ENCODE measurements at places on chromosomes 4 and X. TPM values are rescaled to one million over a fixed set of nuclear protein-coding genes. Genes with fewer than 3 reads are reported as not detected.

TMEM255A gene
- total RNA-seq = 10.5 TPM

CAPN6 gene
- total RNA-seq = not detected

RHOXF2B gene
- not detected for total RNA-seq

GRCh38 chr4:42555828-42556227 is 101.1 kb downstream of the ATP8A1 start:
- DNase-seq = no peak

DNA sequence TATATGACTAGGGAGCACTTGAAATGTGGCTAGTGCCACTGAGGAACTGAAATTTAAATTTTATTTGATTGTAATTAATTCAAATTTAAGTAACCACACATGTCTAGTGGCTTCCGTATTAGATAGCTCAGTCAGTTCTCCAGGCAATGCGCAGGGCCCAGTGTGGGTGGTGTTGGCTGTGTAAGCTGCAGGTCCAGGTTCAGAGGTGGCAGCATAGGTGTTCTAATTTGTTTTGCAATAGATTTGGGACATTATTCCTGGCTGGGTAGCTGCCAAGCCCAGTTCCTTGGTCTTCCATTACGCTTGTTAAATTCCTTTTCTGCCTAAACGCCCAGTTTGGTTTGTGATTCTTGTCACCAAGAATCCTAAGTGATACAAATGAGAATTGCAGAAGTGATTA is 79.5 kb downstream of the FAM184B start:
- DNase-seq = no peak

GRCh38 chr4:74490736-74491135 is 45.8 kb downstream of the AREG start:
- no peak for DNase-seq

DNA sequence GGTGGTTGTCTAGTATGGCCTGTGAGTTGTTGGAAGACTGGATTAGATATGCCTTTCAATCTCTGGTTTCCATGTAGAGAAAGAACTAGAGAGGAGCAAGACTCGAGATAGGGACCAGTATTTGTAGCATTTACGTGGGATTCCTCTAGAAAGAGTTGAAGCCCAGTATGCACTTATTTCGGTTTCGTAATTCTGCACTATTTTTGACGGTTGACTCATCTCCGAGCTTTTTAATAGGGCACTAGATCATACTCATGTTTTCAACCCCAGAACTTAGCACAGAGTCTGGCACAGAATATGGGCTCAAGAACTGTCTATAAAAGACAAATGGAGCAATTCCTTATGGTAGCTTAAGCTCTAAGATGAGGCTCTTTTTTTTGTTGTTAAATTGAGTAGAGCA is 15.7 kb downstream of the HELT start:
- no peak for DNase-seq

TRIM61 gene
- total RNA-seq = 2.0 TPM

GRCh38 chr4:112889619-112890527 is 159.6 kb upstream of the ANK2 start:
- no peak for DNase-seq

GRCh38 chr4:160848901-160849760 is 1314.7 kb downstream of the FSTL5 start:
- no peak for DNase-seq

FAM47E gene
- total RNA-seq = 27.0 TPM

REPS2 gene
- total RNA-seq = 84.3 TPM
